Fibroblast of villous mesenchyme (primary cell): ENCODE measurements at places on chromosomes 1 and 21.

DNA sequence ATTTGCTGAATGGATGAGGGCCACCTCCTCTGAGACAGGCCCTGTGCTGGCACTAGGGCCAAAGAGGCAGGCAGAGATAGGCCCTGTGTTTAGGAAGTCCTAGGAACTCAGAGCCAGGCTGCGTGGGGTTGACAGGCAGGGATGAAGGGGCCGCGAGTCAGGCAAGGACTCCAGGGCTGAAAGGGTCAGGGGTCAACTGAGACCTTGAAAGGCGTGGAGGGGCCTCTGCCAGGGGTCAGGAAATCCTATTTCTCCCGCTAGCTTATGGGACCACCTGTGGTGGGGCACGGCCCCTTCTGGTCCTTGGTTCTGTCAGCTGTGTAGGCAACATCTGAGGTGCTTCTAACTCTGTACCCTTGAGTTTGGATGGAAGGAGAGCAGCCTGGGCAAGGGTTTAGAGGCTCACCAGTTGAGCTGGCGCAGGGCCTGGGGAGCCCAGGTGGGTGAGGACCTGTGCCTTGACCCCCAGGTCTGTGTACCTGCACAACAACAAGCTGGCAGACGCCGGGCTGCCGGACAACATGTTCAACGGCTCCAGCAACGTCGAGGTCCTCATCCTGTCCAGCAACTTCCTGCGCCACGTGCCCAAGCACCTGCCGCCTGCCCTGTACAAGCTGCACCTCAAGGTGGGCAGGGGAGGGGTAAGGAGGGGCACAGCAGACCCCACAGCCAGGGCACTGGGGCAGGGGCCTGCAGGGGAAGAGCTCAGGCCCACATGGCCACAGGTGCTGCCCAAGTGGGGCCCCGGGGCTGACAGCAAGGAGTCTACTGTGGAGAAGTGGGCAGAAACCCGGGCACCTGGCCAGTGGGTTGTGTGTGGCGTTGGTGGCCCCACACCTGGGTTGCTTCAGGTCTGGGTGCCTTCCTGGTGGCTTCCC is 14.9 kb downstream of the PODN start:
- DNase-seq = no peak

- peak; percentile 67 for DNase-seq
Observed at GRCh38 chr1:241608379-241609033, 31.7 kb downstream of the CHML start.

DNA sequence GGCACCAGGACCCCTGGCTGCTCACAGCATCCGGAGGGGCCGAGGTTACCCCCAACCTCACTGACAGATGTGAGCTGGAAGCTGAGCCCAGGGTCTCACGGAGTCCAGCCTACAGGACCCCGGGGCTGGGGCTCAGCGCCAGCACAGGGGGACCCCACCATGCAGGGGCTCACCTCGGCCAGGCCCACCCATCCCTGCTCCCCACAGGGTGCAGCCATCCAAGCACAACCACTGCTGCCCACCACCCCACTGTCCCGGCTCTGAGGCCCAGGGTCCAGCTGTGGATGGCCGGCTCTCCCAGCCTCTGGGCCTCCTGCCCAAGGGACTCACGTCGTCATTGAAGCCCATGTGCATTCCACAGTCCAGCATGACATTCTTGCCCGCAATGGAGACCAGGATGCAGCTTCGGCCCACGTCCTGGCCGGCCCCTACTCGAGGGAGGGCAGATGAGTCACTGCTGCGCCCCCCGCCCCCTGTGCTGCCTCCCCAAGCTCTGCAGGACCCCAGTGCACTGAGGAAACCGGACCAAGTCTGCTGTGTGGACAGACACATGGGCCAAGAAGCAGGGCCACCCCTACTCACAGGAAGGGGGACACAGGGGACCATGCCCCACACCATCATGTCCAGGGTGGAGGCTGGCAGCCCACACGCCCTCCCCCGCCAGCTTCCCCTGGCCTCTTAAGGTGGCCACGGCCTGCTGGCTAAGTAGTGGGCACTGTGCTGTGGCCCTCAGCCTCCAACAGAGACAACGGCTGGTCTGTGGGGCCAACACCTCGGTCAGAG is 3.6 kb downstream of the INTS11 start:
- no peak for DNase-seq

DNA sequence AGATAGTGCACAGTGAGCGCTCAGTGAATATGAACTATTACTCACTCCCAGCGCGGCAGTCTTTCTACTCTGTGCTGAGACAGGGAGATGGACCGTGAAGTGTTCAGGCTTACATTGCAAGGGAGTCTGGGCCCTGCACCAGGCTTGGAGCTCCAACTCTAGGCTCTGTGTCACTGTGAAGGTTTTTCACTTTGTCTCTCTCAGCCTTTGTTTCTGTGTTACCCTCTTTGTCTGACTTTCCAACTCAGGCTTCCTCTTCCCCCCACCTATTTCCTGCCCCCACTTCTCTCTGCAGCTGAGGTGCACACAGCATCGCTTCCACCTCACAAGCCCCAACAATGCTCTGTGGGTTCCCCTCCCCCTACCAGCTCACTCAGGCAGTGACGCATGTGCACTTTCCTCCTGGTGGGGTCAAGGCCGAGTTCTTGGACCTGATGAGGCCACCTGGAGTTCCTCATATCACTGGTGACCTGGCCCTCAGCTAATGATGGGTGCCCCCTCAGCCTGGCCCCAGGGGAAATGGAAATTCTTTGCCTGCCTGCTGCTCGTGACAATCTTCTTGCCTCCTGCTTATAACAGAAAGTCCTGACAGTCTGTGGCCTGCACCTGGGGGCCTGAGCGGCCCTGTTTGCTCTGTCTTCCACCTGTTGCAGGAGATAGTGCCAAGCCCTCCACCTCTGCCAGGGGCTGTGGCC is 1.1 kb upstream of the LCK start:
- DNase-seq = no peak

DNA sequence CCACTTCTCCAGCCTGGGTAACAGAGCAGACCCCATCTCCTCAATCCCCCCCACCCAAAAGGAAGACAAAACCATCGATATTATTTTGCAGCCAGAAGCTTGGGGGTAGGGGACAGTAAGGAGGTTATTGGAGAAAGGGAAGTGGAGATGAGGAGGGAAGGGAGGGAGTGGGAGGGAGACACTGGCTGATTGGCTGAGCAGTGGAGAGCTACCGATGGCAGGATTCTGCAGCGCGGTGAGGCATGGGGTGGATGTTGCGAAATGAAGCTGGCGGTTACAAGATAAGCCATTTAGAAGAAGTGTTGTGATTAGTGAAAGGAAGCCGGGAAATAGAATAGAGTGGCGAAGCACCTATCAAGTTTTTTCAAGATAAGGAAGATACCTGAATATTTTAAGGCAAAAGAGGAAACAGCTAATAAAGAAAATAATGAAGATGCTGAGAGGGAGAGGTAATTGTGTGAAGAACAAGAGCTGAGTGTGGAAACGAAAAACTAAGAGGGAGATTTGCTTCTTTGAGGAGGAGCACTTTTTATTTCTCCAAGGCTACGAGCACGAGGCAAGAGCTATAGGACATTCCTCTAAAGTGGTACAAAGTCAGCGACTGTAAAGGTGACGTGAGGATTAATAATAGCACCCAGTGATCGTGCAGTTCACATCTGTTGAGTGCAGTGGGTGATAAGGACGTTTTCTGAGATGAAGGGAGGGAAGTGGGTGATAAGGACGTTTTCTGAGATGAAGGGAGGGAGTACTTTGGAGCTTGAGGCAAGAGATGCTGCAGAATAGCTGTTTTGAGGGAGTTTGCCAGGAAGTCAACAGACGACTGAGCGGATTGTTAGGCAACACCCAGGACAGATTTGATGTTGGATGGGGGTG is 103.2 kb upstream of the KIF26B start:
- DNase-seq = peak; percentile 81

GRCh38 chr1:147246910-147247655 is 4.6 kb downstream of the CHD1L start:
- DNase-seq = peak; percentile 34

- peak; percentile 51 for DNase-seq
Observed at GRCh38 chr1:155127105-155127966, at the start of gene EFNA1. EFNA1 (plus strand) TSS chr1:155127876; CDS start chr1:155127978, 102 bp downstream.

DNA sequence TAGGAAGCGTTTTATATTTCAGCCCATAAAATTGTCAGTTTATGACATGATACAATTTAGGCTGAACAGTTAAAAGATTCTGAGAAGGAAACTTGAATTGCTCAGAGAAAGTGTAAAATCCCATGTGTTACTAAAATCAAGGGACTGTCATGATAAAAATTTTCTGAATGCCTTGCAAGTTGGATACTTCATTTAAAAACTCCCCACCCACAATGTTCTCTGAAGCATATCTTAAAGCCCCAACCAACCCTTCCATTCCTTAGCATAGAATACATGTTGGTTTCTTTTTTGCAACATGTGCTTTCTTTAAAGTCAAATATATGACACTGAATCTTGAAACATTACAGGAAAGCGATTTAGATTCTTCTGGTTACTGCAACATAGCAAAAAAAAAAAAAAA is 97.4 kb downstream of the MRPL39 start:
- DNase-seq = no peak
